GOT3 (cell line): ENCODE measurements at places on chromosomes 13 and 19.

DNA sequence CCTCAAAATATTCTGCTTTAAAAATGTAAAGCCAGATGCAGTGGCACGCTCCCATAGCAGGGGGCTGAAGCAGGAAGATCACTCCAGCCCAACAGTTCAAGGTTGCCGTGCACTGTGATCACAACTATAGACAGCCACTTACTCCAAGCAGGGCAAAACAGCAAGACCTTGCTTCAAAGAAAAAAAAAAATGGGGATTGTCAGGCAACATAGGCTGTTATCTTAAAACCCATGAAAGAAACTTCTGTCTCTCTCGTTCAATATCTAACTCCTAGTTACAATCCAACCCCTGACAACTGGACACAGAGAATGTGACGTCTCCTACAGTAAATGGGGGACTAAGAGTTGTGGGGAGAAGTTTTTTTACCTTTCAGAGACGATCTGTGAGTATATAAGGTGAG is 17.4 kb downstream of the ELF1 start:
- no peak for DNase-seq

- no peak for DNase-seq
Measured at GRCh38 chr19:49212016-49212701, 54.6 kb downstream of the TRPM4 start.

DNA sequence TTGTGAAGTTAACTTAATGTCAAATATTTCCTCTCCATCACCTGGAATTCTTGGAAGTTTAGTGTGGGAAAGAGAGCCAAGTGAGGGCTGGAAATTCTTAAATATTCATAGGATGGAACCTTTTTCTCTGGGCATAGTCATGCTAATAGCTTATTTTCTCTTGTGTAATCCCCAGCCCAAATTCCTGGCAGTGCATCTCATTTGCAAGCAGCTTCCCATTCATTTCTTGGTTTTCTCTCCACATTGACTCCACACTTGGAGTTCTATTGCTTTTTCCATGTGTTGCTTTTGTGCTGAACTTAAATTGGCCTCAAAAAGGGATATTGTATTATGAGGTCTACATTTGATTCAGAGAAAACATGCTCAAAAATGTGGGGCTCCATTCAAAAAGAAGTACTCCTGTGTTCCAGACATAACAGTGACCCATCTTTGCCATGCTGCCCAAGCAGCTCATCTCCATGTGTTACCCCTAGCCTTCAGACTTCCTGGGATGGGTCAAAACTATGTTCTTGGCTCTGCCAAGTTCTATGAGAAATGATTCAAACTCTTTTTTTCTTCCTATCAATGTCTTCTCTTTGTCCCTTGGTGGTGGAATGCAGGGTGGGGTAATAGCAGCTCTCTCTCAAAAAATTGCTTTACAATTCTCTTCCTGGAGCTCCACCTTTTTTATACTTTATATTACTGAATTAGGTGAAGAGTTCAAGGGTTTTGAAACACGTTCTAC is 2471.5 kb downstream of the PCDH9 start:
- DNase-seq: no peak

GRCh38 chr19:34818270-34818669 is 45.3 kb upstream of the ZNF599 start:
- DNase-seq: no peak

DNA sequence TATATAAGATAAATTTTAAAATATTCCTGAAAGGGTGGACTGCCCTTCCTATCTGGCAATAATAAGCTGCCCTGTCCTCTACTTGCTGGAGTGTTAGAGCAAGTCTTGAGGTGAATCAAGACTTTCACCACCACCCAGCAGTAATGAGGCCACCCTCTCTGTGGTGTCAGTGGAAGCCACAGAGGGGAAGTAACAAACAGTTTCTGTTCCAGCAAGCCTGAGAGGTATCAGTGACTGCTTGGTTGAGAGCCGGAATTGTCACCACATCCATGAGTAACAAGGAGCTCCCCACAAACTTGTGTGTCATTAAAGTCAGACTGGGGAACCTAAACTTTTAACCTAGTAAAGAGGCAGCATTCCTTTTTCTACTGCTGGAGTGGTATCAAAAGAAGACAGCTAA is 532.7 kb upstream of the SPRY2 start:
- no peak for DNase-seq

- DNase-seq: no peak
Measured at GRCh38 chr13:73898276-73898675, 235.9 kb downstream of the KLF12 start.

DNA sequence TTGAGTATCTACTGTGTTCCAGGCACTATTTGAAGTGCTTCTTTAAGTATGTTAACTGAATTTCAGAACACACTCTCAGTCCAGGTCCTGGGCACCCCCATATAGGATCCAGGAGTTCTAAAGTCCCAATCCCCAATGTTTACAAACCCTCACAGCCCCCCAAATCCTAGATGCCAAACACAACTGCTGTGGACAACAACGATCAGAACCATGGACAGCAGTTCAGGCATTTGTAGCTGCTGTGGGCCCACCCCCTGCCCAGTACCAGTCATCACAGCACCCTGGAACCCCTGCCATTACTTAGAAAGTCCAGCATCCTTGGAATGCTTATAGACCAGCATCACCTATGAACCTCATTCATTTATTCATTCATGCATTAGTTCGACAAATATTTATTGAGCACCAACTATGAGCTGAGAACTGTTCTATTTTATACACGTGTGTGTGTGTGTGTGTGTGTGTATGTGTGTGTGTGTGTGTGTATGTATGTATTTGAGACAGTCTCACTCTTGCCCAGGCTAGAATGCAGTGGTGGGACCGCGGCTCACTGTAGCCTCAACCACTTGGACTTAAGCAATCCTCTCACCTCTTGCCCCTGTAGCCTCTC is 19.3 kb upstream of the SDHAF1 start:
- DNase-seq: no peak

DNA sequence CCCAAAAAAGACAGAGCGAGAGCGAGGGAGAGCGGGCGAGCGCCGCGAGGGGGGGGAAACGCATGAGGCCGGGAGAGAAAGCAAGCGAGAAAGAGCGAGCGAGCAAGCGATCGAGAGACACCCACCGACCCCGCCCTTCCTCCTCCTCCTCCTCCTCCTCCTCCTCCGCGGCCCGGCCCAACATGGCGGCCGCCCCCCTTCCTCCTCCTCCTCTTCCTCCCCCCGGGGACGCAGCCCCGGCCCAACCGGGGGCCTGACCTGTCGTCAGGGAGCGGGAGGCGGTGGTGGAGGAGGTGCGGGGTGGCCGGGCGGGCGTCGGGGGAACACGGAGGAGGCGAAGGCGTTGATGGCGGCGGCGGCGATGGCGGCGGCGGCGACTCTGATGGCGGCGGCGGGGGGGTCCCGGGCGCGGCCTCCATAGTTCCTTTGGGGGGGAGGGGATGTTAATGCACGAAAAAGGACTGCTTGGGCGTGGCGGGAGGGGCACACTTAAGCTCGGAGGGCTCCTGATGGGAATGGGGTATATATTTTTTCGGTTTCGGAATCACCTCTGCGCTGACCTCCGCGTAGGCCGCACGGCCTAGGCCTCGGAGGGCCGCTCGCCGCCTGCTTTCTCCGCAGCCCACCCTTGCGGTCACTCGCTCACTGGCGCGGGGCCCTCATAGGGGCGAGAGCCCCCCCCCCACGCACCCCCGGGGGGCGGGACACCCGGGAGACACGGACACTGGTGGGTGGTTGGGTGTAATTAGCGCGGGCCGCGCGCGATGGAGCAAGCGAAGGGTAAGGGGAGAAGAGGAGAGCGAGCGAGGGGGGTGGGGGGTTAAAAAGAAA is 1.2 kb downstream of the ZC3H4 start:
- DNase-seq: no peak

DNA sequence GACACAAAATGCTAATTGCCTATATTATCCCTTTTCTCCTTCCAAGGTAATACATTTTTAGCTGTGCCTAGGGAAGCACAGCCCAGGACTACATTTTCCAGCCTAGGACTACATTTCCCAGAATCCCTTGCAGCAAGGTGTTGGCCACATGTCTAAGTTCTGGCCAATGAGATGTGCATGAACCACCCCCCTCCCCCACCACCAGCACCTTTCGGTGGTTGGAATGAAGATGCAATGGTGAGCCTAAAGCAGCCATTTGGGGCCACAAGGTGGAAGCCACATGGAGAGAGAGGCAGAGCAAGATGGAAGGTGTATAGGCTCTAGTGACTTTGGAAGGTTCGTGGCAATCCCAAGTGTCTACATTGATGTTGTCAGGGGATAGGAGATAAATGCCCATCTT is 16.2 kb downstream of the UNC13A start:
- no peak for DNase-seq

GRCh38 chr13:97246596-97247158 is 24.5 kb downstream of the MBNL2 start:
- DNase-seq: no peak

GRCh38 chr19:32800754-32801153 is 68.8 kb downstream of the SLC7A9 start:
- no peak for DNase-seq

DNA sequence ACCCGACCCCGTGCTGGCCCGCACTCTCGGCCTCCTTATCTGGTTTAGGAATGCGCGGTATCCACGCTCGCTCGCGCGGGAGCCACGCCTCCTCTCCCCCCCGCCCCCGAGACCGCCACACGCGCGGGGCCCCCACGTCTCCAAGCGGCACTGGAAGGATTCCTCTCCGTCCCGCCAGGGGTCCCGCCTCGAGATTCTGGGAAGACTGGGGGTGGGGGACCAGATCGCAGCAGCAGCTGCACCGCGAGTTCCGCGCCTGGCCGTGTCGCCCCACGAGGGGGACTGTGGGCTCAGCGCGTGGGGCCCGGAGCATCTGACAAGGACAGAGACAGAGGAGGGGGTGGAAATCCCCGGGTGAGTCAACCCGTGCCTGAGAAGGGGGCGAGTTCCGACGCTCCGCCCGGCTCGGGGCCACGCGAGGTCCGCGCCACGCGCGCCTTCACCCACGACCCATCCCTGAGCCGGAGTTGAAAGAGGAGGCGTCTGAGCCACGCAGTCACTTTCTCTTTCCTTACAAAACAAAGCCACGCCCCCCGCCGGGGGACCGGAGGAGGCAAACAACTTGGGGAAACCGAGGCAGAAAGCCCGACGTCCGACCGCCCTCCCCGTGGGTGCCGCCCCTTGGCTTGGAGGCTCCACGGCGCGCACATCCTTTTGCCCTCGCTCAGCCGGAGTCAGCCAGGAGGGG is 814 bp downstream of the S1PR2 start:
- no peak for DNase-seq

DNA sequence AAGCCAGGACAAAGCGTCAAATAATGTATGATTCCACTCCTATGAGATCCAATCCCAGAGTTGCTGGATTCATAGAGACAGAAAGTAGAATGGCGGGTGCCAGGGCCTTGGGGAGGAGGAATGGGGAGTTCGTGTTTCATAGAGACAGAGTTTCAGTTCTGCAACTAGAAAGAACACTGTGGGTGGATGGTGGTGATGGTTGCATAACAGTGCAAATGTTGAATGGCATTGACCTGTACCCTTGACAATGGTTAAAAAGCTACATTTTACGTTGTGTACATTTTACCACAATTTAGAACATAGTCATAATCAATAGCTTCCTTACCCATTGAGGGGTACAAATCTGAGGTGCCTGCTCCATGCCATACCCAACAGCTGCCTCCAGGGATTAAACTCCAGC is 33.4 kb downstream of the MBD3L2B start:
- no peak for DNase-seq

- DNase-seq: no peak
Measured at GRCh38 chr19:28636706-28637105, 576.2 kb downstream of the UQCRFS1 start.

DNA sequence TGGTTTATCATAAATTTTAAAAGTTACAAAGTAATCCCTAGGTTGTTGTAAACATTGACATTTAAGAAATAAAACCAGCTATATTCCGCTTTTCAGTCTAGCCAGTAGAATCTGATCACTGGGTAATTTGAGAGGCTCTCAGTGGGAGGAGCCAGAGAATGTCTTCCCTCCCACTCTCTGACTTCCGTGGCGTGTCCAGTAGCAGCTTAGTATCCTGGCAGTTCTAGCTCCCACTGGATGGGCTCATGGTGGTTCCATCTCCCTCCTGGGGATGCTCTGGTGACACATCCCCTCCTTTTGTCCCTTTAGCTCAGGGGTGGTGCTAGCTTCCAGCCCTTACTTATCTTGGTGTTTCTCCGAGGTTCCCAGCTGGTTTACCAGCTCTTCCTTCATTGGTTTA is 34.5 kb downstream of the MTUS2 start:
- no peak for DNase-seq

- DNase-seq: no peak
Measured at GRCh38 chr19:33241530-33242101, 16.0 kb upstream of the SLC7A10 start.

DNA sequence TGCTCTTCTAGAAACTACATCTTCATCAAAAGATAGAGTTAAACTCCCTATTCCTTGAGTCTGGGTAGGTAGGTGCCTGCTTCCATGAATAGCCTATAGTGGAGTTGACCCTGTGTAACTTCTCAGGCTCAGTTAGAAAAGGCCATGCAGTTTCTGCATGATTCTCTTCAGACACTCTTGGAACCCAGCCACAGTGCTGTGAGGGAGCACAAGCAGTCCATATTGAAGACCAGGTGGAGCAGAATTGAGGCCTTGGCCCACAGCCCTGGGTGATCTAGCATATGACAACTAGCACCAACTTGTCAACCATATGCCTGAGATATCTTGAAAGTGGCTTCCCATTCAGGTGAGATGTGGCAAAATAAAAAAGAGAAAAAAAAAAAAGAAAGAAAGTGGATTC is 10.3 kb upstream of the PAN3 start:
- no peak for DNase-seq

DNA sequence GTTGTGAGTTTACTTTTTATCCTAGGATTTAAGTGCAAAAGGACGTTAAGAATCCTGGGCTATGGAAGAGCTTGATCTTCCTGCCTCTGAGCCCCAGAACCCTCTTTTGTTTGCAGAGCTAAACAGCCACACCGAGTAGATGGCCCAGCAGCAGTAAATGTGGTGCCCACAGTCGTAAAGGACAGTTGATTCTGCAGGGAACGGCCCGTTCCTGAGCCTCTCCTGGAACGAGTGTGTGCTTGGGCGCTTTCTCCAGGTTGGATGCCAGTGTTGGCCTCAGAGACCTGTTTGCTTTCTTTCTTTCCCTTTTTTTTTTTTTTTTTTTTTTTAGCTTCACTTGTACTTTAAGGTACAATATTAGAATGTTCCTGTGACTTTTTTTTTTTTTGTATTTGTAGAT is 41.7 kb downstream of the SPATA13 start:
- DNase-seq: no peak

DNA sequence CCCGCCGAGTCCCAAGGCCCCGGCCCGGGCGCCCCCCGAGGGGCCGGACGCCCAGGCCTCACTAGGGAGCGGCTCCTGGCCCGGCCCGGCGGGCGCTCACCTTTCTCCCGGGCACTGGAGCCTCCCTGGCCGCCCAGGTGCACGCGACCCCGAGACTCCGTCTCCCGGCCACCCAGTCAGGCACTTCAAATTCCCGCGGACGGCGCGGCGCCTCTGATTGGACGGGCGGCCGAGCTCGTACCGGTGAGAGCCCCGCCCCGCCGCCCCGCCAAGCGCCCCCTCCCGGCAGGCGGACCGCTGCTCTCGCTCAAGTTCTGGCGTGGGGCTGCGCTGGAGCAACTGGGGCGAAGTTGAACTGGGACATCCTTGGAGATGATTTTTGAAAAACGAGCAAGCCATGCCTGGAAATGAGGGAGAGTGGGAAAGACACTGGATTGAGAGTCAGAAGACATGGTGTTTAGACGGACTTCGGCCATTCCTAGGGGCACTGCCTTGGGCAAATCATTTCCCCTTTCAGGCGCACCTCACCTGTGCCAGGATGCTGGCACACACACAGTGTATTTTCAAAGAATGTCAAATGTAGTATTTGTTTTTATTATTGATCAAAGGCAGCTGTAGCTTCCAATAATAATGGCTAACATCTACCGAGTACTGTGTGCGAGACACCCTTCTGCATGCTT is 485.3 kb downstream of the UQCRFS1 start:
- DNase-seq: no peak
